ENCODE measurements at places on chromosomes 16 and 17. TPM values are rescaled to one million over a fixed set of nuclear protein-coding genes. Genes with fewer than 3 reads are reported as not detected.

DNA sequence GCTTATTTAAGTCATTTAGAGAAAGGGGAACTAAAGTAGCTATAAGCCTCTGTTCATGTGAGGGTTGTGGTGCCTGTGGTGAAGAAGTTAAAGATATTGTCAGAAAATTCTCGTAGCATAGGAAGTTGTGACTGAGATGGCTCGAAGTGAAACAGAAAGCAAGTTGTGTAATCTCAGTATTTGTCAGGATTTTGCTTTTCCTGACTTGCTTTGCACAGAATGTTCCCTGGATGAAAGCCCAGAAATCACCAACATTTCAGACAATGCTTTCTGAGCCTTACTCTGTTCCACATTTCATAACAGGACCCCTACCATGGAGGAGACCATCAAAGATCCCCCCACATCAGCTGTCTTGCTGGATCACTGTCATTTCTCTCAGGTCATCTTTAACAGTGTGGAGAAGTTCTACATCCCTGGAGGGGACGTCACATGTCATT, 10.6 kb downstream of the CALCOCO2 start:
- no peaks in the 10 kb centered on the region for H3K27me3 ChIP-seq
- H3K36me3 ChIP-seq, result peaks cover 54% of the 10 kb centered on the region
- H3K4me1 ChIP-seq, result peaks cover 64% of the 10 kb centered on the region
- peak overlapping the region; percentile 90 for H3K27ac ChIP-seq
- H3K4me3 ChIP-seq, result peak overlapping the region; percentile 75
- DNase-seq, result peak; percentile 81

DNA sequence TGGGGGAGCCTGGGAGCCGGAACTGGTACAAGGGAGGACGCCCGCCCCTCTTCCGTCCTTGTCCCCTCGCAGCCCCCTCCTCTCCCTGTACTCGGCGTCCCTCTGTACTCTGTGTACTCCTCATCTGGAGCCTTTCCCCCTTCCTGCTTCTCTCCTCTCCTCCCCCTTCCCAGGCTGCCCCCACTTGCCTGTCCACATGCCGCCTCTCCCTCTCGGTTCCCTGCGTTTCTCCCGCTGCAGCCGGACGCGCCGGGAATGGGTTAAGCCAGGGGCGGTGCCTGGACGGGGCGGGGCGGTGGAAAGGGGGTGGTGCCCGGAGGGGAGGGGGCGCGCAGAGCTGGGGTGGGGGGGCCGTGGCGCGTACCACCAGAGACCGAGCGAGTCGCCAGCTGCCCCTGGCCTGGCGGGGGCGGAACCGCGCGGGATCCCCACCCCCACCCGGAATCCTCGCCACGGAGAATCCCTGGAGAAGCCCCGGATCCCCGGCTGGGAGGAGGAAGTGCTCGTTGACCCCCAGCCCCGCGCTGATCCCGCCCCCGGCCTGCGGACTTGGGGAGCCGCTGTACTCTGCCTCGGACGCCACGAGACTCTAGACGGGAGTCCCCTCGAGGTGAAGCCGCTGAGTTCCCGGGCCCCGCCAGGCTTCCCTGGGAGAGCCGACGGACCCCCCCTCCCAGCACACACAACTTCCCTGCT, 22.6 kb downstream of the GJD3 start:
- peak overlapping the region; percentile 90 for H3K27ac ChIP-seq
- DNase-seq, result no peak
- peak overlapping the region; percentile 73 for H3K4me3 ChIP-seq
- H3K27me3 ChIP-seq, result no peaks in the 10 kb centered on the region

GRCh38 chr17:41583137-41584127, 3.3 kb downstream of the KRT14 start:
- no peak overlapping the region for H3K4me3 ChIP-seq
- no peak overlapping the region for H3K27ac ChIP-seq
- peaks cover 17% of the 10 kb centered on the region for H3K27me3 ChIP-seq
- no peak for DNase-seq

DNA sequence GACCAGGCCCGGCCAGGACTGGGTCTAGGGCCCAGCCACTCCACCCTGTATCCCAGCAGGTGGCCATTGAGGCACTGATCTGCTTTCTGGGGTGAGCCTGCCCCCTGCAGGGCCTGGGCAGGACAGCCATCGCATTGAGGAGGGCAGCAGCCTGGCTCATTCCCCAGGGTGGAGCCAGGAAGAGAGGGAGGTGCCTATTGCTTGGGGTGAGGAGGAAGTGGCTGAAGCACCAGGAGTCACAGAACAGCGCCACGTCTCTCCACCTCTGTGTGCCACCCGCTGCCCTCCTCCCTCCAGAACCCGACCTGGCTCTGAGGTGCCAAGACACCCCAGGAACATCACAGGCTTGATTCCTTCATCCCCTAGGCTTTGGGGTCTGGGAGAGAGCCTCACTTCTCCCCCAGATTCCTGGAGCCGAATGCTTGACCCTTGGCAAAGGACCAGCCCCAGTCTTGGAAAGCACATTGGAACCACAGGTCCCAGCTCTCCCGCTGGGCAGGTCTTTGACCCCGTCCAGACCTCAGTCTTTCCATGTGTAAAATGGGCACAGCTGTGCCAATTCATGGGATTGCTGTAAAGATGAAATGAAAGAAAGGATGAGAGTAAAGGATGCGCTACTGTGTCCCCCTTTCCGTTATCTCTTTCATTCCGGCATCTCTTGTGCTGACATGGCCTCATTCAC, 7.2 kb upstream of the KRT36 start:
- peak; percentile 82 for DNase-seq
- H3K4me1 ChIP-seq, result peaks cover 11% of the 10 kb centered on the region
- H3K27me3 ChIP-seq, result no peaks in the 10 kb centered on the region
- no peak overlapping the region for H3K4me3 ChIP-seq
- peak overlapping the region; percentile 48 for H3K27ac ChIP-seq

DNA sequence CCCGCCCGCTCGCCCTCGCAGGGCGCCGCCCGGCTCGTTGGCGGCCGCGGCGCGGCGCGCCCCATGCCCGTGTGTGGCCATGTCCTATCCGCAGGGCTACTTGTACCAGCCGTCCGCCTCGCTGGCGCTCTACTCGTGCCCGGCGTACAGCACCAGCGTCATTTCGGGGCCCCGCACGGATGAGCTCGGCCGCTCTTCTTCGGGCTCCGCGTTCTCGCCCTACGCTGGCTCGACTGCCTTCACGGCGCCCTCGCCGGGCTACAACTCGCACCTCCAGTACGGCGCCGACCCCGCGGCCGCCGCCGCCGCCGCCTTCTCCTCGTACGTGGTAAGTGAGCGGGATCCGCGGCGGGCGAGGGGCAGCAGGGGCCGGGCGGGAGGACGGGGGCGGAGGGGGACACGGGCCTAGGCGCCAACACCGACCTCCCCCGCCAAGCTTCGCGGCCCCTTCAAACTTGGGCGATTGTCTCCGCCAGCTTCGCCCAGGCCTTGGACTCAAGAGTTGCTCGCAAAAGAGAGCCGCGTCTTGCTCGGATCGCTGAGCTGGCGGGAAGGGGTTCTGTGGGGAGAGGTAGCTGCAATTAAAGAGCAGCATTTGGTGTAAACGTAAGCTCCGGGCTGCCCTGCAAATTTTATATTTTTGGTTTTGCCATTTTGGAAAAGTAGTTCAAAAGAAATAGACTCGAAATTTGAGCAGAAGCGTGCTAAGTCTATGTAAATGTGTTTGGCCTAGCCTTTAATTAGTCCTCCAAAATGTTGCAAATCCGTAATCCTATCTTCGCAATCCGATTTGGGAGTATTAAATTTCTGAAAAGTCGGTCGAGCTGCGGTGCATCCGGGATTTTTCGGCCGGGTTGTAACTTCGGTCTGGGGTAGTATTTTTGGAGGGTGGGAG, 702 bp downstream of the IRX5 start:
- peaks cover 37% of the 10 kb centered on the region for H3K4me1 ChIP-seq
- H3K27ac ChIP-seq, result peak overlapping the region; percentile 61
- H3K27me3 ChIP-seq, result peaks cover 68% of the 10 kb centered on the region
- H3K4me3 ChIP-seq, result peak overlapping the region; percentile 47
- peaks cover 12% of the 10 kb centered on the region for H3K36me3 ChIP-seq
- DNase-seq, result no peak

GRCh38 chr16:79434771-79435170, 165.8 kb downstream of the MAF start:
- no peak overlapping the region for H3K4me3 ChIP-seq
- DNase-seq, result no peak
- no peak overlapping the region for H3K27ac ChIP-seq
- no peaks in the 10 kb centered on the region for H3K36me3 ChIP-seq
- no peaks in the 10 kb centered on the region for H3K27me3 ChIP-seq

- H3K4me1 ChIP-seq, result no peaks in the 10 kb centered on the region
- no peak for DNase-seq
- no peak overlapping the region for H3K4me3 ChIP-seq
- peaks cover 2% of the 10 kb centered on the region for H3K36me3 ChIP-seq
These were observed 209.4 kb downstream of the KATNIP start for GRCh38 chr16:27759301-27759871.

DNA sequence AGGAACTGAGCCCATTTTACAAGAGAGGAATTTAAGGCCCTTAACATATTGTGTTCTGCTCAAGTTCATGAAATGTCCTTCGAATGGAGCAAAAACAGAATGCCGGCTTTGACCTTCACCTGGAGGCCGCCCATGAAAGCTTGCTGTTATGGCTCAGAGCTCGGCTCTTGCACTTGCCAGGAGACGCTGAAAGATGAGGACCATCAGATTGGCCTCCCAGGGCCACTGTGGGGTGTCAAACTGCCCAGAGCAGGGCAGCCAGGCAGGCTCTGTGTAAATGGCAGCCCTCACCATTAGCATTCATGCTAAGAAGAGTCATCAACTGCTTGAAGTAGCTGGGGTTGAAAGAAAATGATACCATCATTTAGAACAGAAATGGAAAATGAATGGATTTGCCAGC, 39.3 kb downstream of the IL21R start:
- H3K4me1 ChIP-seq, result peaks cover 10% of the 10 kb centered on the region
- no peaks in the 10 kb centered on the region for H3K27me3 ChIP-seq
- H3K36me3 ChIP-seq, result peaks cover 83% of the 10 kb centered on the region
- H3K27ac ChIP-seq, result peak overlapping the region; percentile 47

DNA sequence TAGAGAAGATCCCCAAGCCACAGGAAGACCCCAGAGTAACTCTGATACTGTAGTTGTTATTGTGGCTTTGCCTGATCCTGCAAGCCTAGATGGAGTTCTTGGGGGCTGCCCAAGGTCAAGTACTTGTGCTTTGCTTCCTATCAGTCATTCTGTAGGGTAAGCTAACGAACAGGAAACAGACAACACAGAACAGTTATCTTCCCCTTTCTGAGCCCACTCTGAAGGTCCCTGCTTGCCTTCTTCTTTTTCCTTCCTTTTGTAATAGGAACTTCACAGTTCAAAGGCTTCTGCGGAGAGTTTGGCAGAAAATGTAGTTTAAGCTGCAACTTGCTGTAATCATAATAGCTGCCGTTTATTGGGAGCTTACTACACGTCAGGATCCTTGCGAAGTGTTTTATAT, 494.1 kb upstream of the ERCC4 start:
- no peak overlapping the region for H3K4me3 ChIP-seq
- no peaks in the 10 kb centered on the region for H3K36me3 ChIP-seq
- no peak for DNase-seq
- no peak overlapping the region for H3K27ac ChIP-seq
- no peaks in the 10 kb centered on the region for H3K27me3 ChIP-seq

DNA sequence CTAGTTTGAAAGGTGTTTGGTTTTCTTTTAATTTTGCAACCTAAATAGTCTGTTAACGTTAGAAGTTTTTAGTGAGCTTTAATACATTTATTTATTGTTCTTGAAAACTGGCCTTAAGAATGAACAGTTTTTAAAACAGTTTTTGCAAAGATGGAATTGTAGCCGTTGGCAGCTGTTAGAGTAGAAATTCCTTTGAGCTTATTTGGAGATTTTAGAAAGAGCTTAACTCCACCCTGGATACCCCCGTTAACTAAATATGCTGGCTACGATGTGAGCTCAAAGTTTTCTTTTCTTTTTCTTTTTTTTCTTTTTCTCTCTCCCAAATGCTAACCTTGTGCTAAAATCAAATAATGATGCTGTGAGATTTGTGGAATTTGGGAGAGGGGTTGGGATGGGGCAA, 75.2 kb downstream of the COX10 start:
- no peaks in the 10 kb centered on the region for H3K27me3 ChIP-seq
- H3K4me1 ChIP-seq, result no peaks in the 10 kb centered on the region
- H3K27ac ChIP-seq, result no peak overlapping the region
- H3K4me3 ChIP-seq, result no peak overlapping the region

GRCh38 chr16:69799611-69800031, 37.5 kb downstream of the WWP2 start:
- no peak overlapping the region for H3K27ac ChIP-seq
- no peaks in the 10 kb centered on the region for H3K4me1 ChIP-seq
- H3K27me3 ChIP-seq, result no peaks in the 10 kb centered on the region
- no peak overlapping the region for H3K4me3 ChIP-seq
- H3K36me3 ChIP-seq, result peaks cover 16% of the 10 kb centered on the region
- DNase-seq, result no peak

DNA sequence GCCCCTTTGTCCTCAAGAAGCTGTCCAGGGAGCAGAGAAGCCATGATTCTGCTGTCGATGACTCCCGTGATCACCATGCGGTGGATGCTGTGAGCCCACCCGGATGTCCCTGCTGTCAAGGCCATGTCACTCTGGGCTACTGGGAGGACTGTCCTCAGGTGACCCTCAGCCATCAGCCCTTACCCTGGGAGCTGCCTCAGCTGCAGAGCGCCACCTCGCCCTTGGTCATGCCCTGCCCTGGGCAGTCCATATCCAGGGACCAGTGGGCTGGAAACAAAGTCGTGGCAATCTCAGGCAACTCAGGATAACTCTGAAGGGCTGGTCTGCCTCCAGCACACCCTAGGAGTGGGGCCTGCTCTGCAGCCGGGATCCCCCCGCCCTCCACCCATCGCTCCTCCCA, 63.6 kb downstream of the CACNG5 start:
- no peak overlapping the region for H3K4me3 ChIP-seq
- H3K27me3 ChIP-seq, result peaks cover 8% of the 10 kb centered on the region
- no peaks in the 10 kb centered on the region for H3K4me1 ChIP-seq
- no peak for DNase-seq
- H3K27ac ChIP-seq, result no peak overlapping the region

DNA sequence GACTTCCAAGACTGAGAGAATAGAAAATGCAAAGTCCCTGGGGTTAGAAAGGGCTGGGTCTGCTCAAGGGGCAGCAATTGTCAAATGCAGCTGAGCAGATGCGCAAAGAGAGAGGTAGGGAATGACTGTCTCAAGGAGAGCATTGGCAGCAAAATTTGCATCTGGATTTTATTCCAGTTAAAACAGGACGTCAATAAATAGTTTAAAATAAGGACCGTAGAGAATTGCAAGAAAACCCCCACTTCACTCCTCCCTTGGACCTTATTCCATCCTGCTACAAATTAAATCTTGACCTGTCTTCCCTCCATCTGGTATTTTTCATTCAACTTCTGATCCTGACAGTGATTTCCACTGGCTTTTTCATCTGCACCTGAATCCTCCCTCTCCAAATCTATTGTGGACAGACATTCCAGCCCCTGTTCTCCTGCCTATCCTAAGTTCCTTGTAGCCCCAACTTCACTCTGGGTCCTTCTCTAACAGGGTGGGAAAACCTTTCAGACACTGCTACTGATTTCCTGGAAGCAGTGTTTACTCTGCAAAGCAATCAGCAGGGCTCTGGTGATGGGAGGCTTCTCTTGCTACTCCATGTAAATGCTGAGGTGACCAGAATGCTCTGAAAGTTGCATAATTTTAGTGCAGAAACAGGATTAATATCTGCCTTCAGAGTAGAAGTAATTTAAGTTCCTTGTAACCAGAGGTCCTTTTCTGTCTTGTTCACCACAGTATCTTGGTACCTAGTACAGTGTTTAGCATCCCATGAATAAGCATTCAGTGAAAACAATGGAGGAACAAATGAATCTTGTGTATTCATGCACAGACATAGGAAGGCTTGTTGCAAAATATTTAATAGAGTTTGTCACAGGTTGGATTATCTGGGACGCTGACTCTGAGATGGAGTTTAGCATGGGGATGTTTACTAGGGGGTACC, 79.2 kb downstream of the CDH11 start:
- no peaks in the 10 kb centered on the region for H3K27me3 ChIP-seq
- no peaks in the 10 kb centered on the region for H3K4me1 ChIP-seq
- H3K27ac ChIP-seq, result no peak overlapping the region
- H3K36me3 ChIP-seq, result no peaks in the 10 kb centered on the region
- DNase-seq, result no peak
- no peak overlapping the region for H3K4me3 ChIP-seq

Gene GP1BA
- total RNA-seq, result not detected

Gene TBC1D3C
- total RNA-seq, result not detected
